Naive thymus-derived CD4-positive, alpha-beta T cell (primary cell): ENCODE measurements at places on chromosomes 13 and 19. TPM values are rescaled to one million over a fixed set of nuclear protein-coding genes. Genes with fewer than 3 reads are reported as not detected.
A peak's percentile ranks its signal among the peaks of the same experiment; 100 is the strongest.

- DNase-seq: no peak
Observed at GRCh38 chr19:29807870-29808405, 3.9 kb upstream of the CCNE1 start.

GRCh38 chr13:39616087-39616694 is 13.2 kb upstream of the LHFPL6 start:
- peak; percentile 48 for DNase-seq

The ZNF99 gene
- not detected for polyA plus RNA-seq

The GNG7 gene
- 4.1 TPM for polyA plus RNA-seq

The PDX1 gene
- polyA plus RNA-seq: not detected

DNA sequence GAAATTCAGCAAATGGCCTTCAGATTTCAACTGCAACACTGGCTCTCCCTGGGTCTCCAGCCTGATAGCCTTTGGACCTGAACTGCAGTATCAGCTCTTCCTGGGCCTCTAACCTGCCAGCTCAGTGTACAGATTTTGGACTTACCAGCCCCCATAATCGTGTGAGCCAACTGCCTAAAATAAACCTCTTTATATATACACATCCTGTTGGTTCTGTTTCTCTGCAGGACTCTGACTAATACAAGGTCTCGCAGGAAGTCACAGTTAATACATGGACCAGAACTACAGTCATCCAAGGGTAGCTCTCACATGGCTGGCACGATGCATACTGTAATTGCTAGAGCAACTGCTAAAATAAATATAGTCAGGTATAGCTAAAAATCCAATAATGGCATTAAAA is 85.1 kb downstream of the KATNAL1 start:
- no peak for DNase-seq

The CHST8 gene
- not detected for polyA plus RNA-seq

The TSKS gene
- polyA plus RNA-seq: 0.51 TPM

The RFC3 gene
- polyA plus RNA-seq: 5.4 TPM

GRCh38 chr13:41232578-41233480 is 30.5 kb downstream of the MTRF1 start:
- no peak for DNase-seq

DNA sequence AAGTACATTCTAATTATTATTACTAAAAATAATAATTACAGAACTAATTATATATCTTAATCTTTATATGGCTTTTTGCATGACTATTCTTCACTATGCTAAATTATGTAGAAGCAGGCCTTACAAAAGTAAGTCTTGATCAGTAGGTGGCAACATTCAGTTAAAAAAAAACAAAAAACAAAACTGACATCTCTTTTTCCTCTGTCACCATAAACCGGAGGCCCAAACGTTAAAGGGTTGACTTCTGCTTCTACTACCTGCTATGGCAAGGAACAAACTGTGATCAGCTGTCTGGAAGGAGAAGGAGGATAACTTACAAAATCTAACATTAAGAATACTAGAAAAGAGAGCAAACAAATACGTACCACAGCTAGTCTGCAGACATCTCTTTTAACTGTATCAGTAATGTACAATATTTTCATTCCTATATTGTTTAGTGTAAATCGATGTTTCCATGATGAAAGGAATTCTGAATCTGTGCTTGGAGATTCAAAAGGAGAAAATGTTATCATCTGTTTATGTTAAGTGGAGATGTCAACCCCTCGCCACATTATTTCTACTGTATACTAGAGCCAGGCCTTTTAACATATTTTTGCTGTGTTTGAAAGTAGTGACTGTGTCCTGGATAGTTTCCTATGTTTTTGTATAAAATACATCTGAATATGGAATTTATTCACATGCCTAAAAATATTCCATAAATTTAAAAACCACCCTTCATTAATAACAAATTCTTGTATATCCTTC is 1525.4 kb downstream of the SLITRK1 start:
- DNase-seq: no peak

DNA sequence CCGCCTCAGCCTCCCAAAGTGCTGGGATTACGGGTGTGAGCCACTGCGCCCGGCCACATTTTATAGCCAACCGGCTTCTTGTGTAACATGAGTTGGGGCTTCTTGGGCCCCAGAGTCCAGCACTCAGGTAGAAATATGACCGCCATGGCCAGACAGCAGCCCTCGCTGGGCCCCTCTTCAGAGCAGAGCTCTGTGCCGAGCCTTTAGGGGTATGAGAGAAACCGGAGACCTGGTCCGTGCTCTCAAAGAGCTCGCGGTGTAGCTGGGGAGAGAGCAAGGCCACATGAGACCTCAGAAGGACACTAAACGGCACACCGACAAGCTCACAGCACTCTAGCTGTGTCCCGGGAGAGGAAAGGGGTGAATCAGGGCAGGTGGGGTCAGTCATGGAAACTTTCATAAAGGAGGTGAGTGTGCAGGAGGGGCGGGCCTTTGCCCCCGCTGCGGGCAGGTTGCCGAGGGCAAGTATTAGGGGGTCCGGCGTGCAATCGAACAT is 15.8 kb downstream of the ACTN4 start:
- DNase-seq: no peak

DNA sequence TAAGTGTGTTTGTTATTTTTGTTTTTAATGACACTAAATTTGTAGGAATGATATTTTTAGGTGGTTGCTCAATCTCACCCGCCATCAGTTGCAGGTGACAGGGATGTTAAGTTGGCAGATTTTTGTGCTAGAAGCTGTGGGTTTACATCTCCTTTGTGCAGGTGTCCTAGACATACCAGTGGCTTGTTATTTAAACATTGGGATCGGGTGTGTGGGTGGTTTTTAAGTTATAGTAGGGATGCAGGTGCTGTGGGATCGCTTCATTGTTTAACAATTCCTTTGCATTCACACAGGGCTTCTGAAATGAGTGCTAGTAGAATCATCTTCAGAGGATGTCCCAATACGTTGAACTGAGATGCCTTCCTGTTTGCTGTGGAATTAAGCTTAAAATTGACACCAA is 100.0 kb downstream of the SHISA2 start:
- no peak for DNase-seq

DNA sequence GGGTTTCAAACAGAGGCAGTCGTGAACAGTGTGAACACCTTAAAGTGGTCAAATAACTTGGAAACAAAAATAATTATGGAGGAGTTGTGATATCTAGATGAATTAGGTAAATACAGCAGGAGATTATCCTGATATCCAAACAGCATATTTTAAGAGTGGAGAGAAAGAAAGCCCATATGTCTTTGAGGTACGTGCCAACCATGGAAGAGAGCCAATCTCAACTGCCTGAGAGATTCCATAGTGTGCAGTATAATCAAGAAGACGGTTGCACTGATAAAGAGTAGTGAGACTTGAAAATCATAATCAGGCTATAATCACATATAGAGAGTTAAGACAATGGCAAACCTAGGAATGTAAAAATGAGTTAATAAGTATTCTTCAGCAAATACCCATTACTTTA is 472.8 kb upstream of the SLITRK5 start:
- DNase-seq: no peak

DNA sequence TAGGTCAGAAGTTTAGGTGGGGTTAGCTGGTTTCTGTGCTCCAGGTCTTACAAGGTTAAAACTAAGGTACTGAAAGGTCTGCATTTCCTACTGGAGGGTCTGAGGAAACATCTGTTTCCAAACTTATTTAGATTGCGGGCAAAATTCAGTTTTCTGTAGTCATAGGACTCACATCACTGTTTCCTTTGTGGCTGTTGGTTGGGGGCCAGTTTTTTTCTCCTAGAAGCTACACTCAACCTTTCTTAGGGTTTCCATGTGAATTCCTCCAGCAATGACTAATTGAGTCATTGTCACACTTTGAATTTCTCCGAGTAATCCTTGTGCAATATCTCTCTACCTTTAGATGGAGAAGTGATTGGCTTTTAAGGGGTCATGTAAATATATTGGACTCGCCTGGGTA is 773.4 kb upstream of the SLITRK1 start:
- DNase-seq: no peak

The CASP14 gene
- polyA plus RNA-seq: not detected
